RPMI7951 (cell line): ENCODE measurements at places on chromosomes 6 and 20.
A peak's percentile ranks its signal among the peaks of the same experiment; 100 is the strongest.

GRCh38 chr20:41017448-41018042 is 11.1 kb upstream of the TOP1 start:
- no peak for DNase-seq

DNA sequence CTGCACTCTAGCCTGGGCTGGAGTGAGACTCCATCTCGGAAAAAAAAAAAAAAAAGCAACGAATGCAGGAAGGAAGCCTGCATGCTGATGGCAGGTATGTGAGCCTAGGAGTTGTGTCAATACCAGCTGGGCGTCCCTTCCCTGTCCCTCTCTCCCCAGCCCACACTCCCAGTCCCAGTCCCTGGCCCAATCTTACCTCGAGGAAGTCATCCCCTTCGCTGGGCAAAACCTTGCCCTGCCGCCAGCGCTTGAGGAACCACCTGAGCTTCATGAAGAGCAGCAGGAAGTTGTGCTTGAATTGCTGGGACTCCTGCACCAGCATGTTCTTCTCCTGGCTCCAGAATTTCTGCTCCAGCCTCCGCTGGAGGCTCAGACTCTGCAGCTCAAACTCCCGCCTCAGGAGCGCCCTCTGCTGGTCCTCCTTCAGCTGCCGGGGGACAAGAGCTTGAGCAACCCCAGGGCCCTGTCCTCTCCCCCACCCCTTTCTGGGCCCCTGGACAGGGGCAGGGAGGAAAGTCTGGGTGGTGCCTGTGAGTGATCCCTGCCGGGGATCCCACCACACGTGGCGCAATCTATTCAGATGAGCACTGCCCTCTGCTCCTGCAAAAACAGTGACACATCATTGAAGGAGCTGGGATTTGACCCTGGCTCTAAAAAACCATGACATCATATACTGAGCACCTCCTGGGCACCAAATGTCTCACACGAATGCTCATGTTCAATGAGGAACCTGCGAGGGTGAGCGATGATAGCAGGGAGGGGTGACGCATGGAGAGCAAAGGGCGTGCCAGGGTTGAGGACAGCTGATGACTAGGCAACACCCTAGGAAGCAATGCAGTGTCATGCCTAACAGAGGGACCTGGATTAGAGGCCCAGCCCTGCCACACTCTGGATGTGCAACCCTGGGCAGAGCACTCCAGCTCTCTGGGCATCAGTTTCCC is 35.0 kb upstream of the DSN1 start:
- DNase-seq: peak; percentile 68

GRCh38 chr6:106886081-106886843 is 88.3 kb downstream of the CD24 start:
- no peak for DNase-seq

DNA sequence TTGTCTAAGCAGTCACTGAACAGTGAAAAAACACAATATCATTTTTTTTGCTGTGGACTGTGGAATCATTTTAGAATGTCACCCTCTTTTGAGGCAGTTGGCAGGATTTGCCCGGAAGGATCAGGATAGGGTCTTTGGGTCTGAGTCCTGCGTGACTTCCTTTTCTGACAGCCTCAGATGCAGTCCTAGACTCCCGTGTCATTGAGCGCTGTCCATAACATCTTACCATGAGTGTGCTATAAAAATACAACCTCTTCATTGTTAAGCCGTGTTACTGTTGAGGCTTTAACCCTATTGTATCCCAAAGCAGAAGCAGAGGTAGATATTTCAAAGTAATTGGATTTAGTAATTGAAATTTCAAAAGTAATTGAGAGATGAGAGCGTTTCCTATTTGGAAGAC is 30.6 kb downstream of the ARID1B start:
- DNase-seq: no peak

GRCh38 chr6:21033084-21033483 is 498.8 kb downstream of the CDKAL1 start:
- no peak for DNase-seq

DNA sequence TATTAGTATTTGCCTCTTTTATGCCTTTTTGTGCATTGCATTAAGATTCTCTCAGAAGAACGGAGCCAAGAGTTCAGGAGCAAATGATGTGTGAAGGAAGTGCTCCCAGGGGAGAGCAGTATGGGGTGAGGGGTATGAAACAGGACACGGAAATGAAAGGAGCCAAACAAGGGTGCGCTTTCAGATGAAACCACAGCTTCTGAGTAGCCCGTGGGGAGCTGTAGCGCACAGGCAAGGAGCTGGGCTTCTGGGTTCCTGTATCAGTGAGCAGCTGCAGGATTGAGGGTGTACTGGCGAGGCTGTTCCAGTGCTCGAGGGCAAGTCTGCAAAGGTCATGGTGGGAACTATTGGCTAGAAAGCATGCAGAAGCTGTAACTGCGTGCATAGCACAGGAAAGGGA is 25.4 kb downstream of the ANKEF1 start:
- peak; percentile 98 for DNase-seq

GRCh38 chr6:132300323-132300949 is 100.8 kb downstream of the MOXD1 start:
- DNase-seq: peak; percentile 63

DNA sequence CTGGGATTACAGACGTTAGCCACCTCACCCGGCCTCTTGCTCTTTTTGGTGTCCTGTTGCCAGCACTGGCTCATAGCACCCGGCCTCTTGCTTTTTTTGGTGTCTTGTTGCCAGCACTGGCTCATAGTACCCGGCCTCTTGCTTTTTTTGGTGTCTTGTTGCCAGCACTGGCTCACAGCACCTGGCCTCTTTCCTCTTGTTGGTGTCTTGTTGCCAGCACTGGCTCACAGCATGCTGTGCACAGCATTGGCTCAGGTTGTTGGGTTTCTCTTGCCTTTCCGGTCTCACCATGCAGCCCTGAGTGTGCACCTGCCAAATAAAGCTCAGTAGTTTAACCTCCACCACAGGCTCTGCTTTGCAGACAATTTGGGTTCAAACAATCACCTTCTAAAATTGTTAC is 208.2 kb downstream of the THBS2 start:
- no peak for DNase-seq

DNA sequence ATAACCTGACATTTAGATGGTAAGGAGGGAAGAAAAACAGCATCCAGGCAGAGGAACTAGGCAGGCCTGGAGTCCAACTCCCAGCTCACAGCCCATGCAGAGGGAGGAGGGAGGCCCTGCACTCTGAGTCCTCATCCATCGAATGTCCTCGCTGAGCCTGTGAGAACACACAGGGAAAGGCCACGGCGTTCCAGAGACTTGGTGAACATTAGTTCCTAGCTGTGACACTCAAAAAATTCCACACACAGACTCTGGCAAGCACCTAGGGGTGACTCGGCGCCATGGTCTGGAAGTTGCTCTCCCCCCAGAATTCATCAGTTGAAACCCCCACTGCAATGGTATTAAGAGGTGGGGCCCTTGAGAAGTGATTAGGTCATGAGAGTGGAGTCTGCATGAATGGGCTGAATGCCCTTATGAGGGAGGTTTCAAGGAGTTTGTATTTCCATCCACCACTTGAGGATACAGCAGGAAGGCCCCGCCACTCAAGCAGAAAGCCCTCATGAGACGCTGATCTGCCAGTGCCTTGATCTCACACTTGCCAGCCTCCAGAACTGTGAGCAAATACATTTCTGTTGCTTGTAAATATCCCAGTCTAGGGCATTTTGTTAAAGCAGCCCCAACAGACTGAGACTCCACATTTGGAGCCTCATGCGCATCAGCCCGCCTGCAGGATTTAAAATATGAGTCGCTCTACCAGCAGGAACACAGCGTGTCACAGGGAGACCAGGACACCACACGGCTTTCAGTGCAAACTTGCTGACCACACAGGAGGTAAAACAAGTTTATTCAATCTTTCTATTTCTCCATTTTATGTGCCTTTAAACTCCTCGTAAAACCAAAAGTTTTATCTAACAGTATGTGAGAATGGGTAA is 73.9 kb downstream of the WDR27 start:
- DNase-seq: no peak

- DNase-seq: no peak
Observed at GRCh38 chr6:10418862-10419748, 4.2 kb upstream of the TFAP2A start.

DNA sequence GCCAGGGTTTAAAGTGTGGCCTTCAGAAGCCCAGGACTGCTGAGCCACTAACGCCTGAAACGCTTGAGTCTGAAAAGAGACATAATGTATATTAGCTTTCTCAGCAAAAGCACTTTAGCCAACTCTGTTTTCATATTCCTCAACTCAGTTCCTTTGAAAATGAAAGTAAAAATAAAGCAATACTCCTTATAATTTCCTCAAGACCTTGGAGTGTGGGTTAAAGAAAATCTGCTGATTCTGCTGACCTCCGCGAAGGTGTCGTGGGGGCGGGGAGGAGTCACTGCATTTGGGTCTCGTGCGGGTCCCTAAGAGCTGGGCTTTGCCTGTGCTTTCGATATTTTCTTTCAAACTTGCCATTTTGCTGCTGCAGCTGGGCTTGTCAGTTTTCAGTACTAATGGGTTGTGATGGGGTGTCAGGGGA is 142.2 kb upstream of the ARID1B start:
- DNase-seq: no peak

DNA sequence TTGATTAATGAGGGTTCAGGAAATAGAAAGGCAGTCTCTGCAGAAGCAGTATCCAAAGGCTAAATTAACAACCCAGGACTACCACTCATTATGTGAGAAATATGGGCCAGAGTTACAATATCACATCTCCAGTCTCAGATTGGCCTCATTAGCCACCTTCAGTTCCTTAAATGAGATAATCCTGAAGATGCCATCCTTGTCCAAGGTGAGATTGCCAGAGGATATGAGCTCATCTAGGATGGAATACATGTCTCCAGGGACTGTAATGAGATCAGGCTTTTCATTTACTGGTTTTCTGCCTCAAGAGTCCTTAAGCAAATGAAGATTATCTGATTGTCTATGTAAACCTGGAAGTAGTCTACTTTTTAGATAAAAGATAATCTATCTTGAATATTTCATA is 196.3 kb downstream of the FUT9 start:
- no peak for DNase-seq

GRCh38 chr6:159913375-159913774 is 22.6 kb downstream of the MAS1 start:
- no peak for DNase-seq
